Stimulated activated CD8-positive, alpha-beta memory T cell treated with anti-CD3 and anti-CD28 coated beads, Interleukin-12 subunit alpha, Interleukin-12 subunit beta, amount 100 ng/mL, for 1 hour (primary cell): ENCODE measurements at places on chromosomes 4 and X.

DNA sequence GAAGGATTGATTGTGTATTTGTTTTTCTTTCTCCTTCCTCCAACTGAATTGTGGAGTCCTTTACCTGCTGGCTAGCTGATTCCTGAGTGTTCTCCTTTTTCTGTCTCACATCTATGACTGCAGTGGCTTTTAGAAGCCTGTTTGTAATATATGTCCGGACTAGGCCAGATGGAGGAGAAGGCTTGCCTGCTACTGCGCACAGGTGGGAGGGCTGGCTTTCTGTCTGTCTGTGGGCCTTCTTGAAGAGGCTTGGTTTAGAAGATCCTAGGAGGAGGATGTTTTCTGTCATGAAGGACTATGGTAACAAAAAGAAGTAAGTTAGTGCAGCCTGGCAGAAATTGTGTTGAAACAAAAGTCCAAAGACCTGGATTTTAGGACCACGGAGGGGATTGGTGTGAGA lies 8.5 kb downstream of the PPP1R3F start:
- DNase-seq: no peak

GRCh38 chr4:52837716-52838558 lies 24.2 kb upstream of the RASL11B start:
- DNase-seq: no peak

- DNase-seq: no peak
Observed at GRCh38 chr4:148173397-148174017, 268.7 kb downstream of the NR3C2 start.

- DNase-seq: no peak
Observed at GRCh38 chrX:36983831-36984230, 24.3 kb upstream of the FAM47C start.

DNA sequence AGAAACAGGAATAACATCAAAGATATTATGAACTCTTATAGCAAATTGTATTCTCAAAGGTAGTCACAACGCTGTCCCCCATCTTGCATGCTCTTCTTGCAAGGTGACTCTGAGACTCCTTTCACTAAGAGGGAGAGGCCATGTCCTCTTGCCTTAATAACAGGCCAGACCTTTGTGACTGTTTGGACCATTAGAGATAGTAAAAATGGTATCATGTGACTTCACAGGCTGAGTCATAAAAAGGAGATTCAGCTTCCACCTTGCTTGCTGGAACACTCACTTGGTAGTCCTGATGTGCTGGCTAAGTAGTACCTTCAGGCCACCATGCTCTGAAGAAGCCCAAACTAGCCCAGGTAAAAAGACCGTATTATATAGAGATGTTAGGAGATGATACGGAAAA lies 143.8 kb downstream of the FBXW7 start:
- DNase-seq: no peak

DNA sequence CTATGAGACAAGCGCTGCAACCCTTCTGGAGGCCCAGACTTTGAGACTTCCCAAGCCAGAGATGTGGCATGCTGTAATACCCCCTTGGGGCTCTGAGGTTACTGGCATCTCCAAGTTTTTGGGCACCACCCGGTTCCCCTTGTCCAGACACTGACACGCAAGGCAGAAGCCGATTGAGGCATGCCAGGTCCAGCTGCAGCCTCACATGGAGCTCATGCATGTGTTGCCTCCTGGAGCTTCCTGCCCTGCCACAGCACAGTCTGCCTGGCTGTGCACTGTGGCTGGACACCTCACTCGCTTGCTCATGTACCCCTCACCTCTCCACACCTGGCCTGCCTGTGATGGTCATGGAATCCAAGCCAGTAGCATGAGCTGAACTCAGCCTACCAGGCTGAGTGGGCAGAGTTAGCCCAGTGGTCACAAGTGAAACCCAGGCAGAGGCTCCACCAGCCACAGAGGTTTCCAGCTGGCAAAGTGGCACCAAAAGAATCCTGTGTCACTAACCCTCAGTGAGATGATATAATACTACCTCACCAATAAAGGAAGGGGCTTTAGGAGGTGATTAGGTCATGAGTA lies 789.2 kb upstream of the INTU start:
- DNase-seq: no peak

- no peak for DNase-seq
Observed at GRCh38 chrX:44843753-44844152, at the start of gene DUSP21. TSS of gene DUSP21 (plus strand) at chrX:44844021. CDS start at chrX:44844133, 112 bp downstream.
